ENCODE measurements at places on chromosomes 2 and 18. TPM values are rescaled to one million over a fixed set of nuclear protein-coding genes. Genes with fewer than 3 reads are reported as not detected.

DNA sequence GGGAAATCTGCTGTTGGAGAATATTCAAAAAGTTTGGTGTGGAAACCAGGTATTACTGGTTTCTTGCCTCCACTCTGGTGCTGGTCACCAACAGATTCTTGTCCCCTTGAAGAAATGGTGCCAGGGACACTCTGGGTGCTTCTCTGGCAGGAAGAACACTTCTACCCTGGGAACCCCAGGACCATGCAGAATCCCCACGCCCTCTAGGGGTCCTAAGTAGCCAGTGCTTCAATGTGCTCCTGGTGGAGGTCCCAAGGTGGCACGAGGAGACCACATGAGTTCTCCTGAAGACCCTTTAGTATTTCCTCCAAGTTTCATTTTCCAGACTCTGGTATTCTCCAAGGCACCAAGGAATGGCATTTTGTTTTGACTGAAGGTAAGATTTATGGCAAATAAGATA, 380.6 kb downstream of the TSN start:
- DNase-seq = no peak

- no peak for DNase-seq
Observed at GRCh38 chr18:56748698-56749268, 97.6 kb downstream of the WDR7 start.

Gene TPO
- polyA plus RNA-seq = not detected

GRCh38 chr2:6967301-6967700, 50.1 kb downstream of the RNF144A start:
- no peak for DNase-seq

DNA sequence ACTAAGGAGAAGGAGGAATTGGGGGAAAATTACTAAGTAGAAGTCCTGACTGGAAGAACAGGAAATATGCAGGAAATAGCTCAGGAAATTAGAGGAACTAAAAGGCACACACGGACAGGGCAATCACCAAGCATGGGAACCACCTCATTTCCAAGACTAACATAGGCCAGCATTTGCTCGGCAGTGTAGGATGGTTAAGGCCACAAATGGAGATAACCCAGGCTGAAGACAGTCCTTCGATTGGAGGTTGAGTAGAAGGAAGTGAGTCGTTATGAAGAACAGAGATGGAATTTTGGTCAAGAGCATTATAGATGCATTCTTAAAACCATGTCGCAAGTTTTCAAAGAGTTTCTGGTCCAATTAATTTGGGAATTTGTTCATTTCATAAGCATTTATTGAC, 401.4 kb downstream of the ALK start:
- no peak for DNase-seq

DNA sequence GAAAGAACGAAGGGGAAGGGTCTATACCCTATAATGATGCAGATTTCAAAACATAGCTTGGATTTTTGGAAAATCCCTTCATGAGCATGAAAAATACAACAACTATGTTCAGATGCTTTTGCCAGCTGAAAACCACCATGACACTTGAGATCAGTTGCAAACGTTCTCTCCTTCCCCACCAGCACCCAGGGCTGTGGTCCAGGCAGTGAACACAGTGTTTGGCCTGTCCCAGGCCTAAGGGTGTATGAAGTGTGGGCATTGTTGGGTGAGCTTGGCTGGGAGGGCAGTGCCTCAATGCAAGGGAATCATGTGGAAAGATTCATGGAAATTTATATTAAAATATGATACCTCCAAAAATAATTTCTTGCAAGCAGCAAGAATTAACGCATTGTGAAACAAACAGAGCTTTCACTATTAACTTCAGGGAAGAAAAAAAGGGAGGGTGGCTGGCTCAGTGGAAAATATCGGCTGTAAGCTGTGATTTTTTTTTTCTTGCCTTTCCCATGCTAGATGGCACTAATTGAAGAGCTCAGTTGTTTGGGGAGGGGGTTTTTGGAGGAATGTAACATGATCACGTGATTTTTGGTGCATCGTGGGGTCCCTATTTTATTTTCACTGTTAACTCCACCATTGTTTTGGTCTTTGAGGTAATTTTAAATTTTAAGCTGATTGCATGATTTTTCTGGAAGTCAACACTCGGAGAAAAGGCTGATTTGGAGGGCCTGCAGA, 52.0 kb downstream of the CDC42EP3 start:
- DNase-seq = no peak

- no peak for DNase-seq
Observed at GRCh38 chr2:111627256-111627655, 256.7 kb downstream of the ANAPC1 start.

GRCh38 chr2:167785606-167786216, 461.7 kb downstream of the STK39 start:
- DNase-seq = no peak

DNA sequence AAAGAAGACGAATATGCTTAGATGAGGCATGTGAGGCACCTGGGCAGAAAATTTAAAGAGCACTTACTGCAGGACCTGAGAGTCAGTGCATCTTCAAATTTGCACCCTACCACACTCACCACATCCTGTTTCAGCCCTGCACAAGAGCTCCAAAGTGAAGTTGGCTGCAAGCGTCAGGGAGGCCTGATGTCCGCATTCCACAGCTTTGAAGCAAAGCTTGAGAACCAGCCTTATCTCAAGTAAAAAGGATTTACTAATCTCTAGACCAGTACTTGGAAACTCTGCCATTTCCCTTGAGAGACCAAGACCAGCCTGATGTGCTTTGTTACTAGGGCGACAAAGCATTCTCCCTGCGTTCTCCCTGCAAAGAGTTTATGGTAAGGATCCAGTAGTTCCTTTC, 3.4 kb upstream of the ASNSD1 start:
- DNase-seq = no peak

Gene TCF23
- polyA plus RNA-seq = 0.02 TPM

GRCh38 chr18:79554945-79555645, 124.5 kb upstream of the CTDP1 start:
- no peak for DNase-seq

Gene SERPINB13
- polyA plus RNA-seq = not detected

DNA sequence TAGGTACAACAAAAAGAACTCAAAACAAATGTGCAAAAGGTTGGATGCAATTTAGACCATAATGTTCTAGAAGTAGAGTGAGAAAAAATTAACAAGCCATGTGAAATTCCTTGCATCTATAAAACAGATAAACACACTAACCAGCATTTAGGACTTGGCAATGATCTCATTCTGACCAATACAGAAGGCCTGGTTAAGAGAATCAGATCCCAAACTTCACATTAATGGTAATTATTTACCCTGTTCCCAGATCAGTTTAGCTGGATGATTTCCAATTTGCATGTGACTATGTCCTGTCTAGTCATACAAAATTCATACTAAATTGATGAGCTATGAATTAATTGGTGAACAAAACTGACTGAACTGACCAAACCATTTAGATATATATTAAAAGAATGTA, 98.4 kb upstream of the FIGN start:
- no peak for DNase-seq

- DNase-seq = no peak
Observed at GRCh38 chr2:219622472-219622871, 5.0 kb upstream of the SLC4A3 start.

DNA sequence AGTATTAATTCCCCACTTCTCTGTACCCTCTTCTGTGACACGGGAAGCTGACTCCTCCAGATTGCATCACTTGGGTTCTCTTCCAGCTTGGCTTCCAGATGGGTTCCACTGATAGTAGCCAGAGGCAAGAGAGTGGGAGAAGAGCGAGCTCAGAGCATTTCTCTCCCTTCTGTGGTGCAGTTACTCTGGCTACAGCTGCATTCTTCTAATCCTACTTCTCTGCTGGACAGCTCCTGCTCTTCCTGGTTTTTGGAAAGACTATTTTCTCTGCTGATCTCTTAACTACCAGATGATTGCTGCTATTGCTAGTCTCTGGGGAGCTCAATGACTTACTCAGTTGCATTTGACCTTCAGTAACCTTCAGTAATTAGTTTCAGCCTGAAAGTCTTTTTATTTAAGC, 187.5 kb upstream of the MAP2 start:
- DNase-seq = no peak

DNA sequence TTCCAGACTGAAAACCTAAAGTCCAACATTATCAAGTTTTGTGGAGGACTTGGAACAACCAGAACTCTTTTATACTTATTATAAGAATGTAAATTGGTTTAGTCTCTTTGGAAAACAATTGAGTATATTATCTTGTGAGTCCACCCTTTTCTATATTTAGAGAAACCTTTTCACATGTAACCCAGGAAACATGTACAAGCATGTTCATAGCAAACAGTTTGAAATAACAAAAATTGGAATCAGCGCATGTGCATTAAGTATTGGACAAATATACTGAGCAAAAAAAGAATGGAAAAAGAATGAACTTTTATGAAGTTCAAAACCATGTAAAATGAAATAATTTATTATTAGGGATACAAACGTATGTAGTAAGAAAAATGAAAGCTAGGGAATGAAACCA, 246.0 kb downstream of the WDR7 start:
- no peak for DNase-seq

DNA sequence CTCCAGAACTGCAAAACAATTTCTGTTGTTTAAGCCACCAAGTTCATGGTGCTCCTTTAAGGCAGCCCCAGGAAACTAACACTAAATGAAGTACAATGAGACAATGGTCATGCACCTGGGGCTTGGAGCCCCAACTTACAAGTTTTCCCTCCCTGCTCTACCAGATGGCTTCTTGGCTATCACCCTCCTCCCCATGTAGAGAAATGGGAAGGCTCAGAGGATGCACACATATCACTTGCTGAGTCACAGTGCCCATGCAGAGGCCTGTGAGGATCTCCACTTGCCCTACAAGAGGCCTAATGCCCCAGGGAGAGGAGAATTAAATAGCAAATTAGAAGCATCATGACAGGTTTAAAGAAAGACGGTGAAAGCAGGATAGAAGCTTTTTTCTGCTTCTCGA, 270.9 kb downstream of the TTC32 start:
- no peak for DNase-seq

Gene NEU2
- not detected for polyA plus RNA-seq

DNA sequence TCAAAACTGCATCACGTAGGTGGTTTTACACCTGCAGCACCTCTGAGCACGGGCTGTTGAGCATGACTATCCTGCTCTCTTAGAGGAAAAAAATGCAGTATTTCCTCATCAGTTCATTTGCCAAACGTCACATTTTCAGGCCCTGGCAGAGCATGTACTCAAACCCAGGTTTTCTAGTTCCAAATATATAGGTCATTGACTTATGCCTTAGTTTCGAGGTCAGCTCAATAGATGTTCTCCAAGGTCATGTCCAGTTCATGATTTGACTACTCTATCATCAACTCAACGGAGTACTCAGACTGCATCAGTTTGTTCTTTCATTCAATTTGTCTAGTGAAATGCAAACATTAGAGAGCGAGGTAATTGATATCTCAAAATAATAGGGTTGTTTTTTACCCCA, 39.3 kb upstream of the STAT1 start:
- no peak for DNase-seq

Gene GBX2
- polyA plus RNA-seq = not detected

DNA sequence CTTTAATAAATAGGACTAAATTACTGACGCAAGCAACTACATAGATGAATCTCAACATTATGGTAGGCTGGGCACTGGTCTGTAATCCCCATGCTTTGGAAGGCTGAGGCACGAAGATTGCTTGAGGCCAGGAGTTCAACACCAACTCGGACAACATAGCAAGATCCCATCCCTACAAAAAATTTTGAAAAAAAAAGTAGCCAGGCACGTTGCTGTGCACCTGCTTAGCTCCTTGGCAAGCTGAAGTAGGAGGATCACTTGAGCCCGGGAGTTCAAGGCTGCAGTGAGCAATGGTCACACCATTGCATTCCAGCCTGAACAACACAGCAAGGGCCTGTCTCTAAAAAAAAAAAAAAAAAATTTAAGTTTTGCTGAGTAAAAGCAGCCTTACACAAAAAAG, 43.4 kb upstream of the VIT start:
- no peak for DNase-seq

DNA sequence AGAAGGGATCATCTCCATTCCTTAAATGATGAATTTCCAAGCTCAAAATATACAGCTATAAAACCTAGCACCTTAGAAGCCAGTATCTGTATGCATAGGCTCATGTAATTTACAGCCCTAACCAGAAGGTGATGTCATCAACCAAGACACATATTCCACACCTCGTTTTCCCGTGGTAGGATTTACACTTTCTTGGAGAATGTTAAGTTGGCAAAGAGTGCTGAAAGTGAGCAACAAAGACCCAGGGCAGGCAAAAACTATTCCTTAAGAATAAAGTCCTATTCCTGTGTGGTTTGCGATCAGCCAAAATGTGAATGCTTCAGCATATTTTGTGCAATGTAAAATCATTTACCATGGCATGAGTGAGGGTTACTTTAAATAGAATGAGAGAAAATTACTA, 247.1 kb downstream of the OSR1 start:
- DNase-seq = no peak

GRCh38 chr18:45920367-45920766, 46.8 kb downstream of the EPG5 start:
- no peak for DNase-seq

GRCh38 chr2:204234879-204235278, 298.3 kb downstream of the ICOS start:
- no peak for DNase-seq

DNA sequence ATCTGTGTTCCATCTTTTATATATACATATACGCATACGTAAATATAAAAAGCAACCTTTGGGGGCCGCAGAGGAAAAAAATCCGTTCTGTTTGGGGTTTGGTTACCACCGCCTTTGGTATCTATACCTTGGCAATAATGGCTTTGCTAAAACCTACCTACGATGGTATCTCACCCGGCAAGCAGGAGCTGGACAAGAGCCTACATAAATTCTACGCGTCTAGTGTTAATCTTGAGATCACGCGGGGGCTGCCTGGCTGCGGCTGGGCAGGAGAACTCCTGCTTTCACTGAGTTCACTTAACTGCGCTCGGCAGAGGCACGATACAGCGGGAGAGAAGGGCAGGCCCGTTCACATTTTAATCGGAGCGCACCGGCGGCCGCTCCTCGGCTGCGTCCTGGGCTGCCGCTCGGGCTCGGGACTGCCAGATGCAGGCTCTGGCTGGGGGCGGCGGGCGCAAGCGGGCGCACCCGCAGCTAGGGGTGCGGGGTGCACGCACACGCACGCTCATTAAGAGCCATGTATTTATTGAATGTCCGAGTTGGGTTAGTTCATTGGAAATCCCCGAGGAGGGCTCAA, 1.7 kb upstream of the POU3F3 start:
- DNase-seq = no peak

GRCh38 chr18:58255701-58256311, 211.8 kb downstream of the NEDD4L start:
- DNase-seq = no peak

DNA sequence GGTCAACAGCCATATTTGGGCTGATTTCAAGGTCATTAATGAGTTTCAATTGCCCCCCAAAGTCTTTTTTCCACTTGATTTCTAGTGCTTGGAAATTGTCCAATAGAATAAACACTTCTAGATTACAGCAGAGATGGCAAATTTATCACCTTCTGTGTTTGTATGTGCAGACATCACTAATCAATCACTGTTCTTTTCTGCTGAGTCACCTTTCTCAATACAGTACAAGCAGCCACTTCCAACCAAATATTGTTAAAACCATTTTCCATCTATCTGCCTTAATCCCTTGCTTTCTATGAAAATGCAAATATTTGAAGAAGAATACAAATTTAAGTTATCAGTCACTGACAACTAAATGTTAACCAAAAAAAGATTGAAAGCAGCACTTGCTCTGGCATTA, 40.2 kb upstream of the ZNF521 start:
- no peak for DNase-seq

GRCh38 chr2:112627060-112628040, 18.4 kb upstream of the SLC20A1 start:
- DNase-seq = no peak

Gene CRACDL
- 0.13 TPM for polyA plus RNA-seq

Gene KLHL30
- not detected for polyA plus RNA-seq

- no peak for DNase-seq
Observed at GRCh38 chr18:77023102-77023782, 109.3 kb downstream of the MBP start.

- DNase-seq = no peak
Observed at GRCh38 chr2:46831051-46831868, 84.3 kb downstream of the MCFD2 start.

All from liver (tissue), 10 donors.